ENCODE measurements at places on chromosomes 4 and X.

DNA sequence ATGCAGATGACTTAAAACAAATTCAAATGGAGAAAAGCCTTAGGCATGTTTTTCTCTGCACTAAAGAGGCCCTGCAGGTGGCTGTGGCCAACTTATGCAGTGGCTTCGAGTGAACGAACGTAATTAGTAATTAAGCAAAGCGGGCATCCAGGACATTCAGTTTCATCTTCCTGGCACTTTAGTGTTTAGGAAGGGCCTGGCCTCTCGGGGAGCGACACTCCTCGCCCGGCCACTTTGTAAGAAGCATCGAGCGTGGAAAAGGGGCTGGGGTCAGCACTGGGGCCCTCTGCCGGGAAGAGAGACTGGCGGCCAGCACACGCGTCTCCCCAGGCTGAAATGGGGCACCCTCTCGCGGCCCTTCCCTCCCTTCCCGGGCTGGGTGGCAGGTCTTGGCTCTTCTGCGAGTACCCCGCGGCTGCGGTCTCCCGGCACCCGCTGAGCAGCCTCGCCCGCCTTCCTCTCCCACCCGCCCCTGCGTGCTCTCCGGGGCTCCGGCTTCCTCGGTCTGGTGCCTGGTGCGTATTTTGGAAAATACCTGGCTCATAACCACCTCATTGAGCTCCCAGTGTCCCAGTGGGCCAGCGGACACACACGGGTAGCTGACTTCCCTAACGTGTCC, 677 bp upstream of the CYP4V2 start:
- DNase-seq, result no peak

DNA sequence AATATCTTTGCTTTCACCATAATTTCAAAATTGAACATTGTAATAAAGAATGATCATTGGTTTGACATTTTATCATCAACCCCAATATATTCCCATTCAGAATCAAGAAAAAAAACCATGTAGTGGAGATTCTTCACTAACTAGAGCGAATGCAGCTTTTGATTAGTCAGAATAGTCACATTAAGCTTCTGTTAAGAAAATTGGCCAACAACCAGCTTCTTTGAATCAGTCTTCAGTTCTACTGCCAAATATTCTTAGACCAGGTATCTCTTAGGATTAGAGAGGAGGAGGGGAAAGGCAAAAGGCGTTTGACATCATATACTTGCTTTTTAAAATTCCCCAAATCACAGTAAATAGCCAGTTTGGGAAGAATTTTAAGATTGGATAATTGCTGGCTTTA, 22.2 kb upstream of the TBC1D8B start:
- no peak for DNase-seq

GRCh38 chr4:119266153-119266552, 53.6 kb downstream of the USP53 start:
- DNase-seq, result no peak

- DNase-seq, result no peak
These were observed 291.1 kb downstream of the TRIML1 start for GRCh38 chr4:188430384-188430783.

DNA sequence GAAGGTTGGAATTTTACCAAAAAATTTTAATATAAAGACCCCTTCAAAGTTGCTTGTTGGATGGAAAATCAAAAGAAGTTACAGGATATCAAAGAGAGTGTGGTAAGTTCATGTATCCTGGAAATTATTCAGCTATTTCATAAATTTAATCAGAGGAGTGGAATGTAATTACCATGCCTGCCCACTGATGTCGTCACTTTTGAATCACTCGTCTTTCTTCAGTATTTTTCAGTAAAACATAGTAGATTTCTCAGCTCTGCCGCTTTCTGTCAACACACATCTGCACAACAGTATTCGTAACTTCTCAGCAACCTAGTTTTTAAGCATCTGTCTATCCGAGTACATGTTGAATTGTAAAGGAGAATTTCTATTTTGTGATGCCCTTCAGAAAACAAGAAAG, 2163.0 kb upstream of the AGA start:
- peak; percentile 53 for DNase-seq

DNA sequence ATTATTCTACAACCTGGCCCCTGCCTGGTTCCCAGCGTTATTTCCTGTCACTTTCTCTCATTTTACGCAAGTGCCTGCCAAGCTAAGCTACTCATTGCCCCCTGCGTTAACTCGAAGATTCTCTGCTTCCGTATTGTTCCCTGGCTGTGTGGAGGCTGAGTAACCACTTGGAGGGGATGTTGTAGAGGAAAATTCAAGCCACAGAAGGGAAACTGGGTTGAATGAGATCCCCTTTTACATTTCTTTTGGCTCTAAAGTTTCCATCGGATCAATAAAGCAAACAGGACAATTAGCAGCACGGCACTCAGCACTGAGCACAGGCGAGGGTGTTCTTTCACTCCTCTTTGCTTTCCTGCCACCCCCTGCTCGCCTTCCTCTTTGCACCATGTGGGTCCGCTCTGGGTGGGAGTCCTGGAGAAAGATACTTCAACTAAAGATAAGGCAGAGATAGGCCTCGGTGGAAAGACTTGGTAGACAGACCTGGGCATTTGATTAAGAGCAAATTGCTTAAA, 4.2 kb upstream of the TMSB4X start:
- DNase-seq, result no peak

DNA sequence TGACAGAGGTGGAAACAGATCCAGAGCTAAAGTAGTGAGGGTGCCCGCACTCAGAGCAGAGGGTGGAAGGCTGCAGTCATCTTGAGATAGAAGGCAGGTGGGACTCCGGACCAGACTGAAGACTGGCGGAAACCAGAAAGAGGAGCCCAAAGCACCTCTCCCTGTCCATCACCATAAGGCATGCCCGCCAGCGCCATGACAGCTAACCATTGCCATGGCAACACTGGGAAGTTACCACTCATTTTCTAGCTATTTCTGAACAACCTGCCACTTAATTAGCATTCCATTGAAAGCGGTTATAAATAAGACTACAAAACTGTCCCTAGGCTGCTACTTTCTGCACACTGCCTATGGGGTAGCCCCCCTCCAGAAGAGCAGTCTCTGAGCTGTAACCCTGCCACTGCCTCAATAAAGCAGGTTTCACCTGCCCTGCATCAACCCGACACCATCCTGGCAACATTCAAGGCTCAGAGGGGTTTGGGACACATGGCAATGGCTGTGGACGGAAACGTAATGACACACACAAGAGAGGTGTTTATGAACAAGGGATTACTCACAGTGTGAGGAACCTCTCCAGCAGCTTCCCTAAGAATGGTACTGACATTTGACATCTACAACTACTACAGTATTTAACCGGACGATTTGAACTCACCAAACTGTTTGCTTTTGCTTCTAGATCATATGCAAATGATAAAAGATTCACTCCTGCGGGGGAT, 27.8 kb upstream of the FGFBP2 start:
- DNase-seq, result no peak

DNA sequence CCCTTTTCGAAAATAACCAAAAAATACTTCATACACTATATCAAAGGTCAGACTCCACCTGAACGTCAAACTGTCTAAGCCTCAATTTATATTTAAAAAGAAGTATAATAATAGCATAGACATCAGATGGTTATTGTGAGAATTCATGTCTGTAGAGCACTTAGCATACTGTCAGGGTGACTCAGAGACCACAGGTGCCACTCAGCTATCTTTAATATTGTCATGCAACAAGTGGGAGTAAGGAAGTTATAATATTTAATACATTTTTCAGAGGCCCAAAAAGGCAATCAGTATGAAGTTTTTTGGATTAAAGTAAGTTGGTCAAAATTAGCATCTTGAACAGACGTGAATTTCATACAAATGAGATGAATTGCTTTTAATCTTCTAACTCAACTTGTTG, 93.3 kb downstream of the PHOX2B start:
- no peak for DNase-seq

GRCh38 chrX:19331831-19332230, 11.9 kb upstream of the PDHA1 start:
- no peak for DNase-seq

DNA sequence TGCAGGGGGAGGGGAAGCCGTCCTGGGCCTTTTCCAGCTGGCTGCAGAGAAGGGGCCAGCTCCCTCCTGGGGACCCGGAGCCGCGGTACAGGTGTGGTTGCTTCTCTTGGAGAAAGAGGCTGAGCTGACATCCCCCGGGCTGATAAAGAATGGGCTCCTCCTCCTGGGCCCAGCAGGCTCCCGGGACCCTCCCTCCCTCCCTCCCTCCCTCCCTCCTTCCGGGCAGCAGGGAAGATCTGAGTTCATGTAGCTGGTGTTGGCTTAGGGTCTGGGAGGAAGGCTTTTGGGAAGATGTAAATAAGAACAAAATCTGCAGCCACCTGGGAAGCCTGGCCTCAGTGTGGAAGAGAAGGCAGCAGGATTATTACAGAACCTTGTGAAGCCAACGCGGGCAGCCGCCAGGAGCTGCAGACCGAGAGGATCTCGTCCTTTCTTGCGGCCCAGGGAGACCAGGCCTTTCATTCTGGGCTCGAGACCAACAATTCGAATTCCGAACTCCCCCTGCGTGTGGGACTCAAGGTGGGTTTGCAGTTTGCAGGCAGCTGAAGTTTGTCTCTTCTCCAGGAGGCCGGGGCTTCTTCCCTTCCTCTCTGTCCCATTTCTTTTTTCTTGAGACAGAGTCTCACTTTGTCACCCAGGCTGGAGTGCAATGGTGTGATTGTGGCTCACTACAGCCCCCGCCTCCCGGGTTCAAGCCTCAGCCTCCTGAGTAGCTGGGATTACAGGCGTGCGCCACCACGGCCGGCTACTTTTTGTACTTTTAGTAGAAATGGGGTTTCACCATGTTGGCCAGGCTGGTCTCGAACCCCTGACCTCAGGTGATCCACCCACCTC, at the start of gene PLCXD1:
TSS of gene PLCXD1 (plus strand) at position 216 of the 834 bp plus-strand sequence. CDS start 2,807 bp downstream, outside the sequence.
- DNase-seq, result no peak

- no peak for DNase-seq
These were observed 2334.0 kb downstream of the PCDH7 start for GRCh38 chr4:33054161-33054560.

DNA sequence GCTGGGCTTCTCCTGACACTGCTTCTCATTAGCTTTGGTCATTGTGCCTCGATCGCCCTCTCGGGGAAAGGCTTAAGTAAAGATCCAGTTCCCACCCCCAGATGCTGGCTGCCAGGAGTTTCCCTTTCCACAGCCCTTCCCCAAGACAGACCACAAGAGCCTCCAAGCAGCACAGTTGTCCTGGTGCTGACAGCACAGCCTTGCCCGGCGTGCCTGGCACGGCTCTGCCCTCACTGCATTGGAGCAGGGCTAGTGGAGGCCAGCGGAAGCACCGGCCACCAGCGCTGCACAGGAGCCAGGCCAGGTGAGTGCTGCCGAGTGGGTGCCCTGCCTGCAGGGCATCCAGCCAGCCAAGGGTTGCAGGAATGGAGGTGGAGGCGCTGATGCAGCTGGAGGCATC, 9.7 kb upstream of the MSANTD1 start:
- no peak for DNase-seq

GRCh38 chr4:147139455-147140198, 194.0 kb upstream of the TTC29 start:
- DNase-seq, result no peak
